ENCODE measurements at places on chromosomes 6 and 20.

DNA sequence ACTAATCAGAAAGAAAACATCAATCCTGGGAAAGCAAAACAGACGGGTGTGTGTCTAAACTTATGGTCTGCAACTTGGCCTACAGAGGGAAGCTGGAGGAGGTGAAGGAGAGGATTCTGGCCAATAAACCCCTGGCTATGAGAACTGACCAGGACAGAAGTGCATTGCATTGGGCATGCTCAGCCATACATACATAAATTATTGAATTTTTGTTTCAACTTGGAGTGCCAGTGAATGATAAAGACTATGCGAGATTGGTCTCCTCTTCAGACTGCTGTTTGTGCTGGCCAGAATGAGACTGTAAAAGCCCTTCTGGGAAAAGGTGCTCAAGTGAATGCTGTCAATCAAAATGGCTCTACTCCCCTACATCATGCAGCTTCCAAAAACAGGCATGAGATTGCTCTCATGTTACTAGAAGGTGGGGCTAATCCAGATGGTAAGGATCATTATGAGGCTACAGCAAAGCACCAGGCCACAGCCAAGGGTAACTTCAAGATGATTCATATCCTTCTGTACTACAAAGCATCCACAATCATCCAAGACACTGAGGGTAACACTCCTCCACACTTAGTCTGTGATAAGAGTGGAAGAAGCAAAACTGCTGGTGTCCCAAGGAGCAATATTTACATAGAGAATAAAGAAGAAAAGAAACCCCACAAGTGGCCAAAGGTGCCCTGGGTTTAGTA is 17.4 kb downstream of the ADNP start:
- peak; percentile 65 for DNase-seq

DNA sequence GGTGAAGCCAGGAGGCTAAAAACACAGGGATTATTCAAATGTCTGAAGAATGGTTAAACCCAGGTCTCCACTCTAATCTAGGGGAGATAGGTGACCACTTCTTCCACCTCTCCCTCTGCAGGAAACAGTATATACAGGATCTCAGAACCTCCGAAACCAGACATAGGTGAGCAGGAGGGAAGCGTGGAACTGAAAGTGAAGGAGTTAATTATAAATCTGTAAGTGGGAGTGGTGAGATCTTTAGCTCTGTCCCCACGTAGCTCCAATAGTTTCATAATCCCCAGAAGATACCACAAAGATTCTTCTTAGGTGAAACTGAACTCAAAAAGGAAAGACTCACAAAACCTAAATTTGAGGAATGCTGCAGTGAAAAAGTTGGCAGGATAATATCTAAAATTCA is 76.8 kb downstream of the THEMIS start:
- DNase-seq: no peak

DNA sequence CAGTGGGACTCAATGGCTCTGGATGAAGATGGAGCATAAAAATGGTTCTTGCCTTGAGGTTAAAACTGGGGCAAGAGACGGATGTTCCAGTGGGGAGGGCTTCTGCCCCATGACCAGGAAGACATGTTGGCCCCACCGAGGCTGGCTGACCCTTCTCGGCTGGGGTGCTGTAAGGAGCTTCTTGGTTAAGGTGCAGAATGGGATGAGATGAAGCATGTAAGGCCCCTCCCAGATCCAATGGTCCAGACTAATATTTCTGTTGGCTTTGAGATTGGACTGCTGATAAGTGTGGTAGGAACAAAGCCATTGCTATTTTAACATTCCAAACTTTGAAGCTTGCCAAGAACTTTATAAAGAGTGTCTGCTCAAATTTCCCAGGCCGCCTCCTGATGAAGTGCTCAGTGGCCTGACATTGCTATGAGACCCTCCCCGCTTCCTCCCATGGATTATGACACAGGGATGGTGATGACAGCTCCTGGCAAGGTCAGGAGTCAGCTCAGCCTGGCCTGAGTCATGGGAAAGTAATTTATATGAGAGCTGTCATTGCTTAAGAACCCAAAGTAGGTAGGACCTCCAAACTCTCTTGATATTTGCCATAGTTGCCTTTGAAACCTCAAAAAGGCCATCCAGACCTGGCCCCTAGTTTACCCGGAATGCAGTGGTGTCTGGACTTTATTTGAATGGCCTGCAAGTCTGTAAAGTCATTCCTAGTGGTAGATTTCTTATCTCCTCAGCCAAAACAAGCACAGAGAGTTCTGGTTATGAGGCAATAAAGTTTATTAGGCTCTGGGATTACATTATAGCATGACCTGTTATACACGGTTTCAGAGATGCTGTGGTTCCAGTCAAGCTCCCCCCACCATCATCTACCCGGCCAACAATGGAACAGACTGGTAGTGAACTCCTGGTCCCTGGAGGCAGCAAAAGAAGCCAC is 55.2 kb downstream of the TGM2 start:
- peak; percentile 99 for DNase-seq

DNA sequence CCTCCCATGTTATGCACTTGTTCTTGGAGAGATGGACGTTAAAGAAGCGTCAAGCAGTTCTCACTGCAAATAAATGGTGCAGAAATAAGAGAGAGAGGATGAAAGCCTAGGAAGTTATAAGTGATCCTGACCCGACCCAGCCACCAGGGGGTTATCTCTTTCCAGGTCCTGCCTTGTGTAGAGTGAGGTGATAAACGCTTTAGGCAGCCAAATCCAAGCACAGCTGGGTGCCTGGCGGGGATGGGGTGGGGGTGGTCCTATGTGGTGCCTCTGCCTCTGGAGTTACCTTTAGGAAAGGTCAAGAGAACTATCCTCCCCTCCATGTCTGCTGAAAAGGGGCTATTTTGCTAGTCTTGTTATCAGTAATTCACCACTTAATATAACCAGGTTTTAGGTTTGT is 9.2 kb upstream of the TFAP2A start:
- DNase-seq: no peak

DNA sequence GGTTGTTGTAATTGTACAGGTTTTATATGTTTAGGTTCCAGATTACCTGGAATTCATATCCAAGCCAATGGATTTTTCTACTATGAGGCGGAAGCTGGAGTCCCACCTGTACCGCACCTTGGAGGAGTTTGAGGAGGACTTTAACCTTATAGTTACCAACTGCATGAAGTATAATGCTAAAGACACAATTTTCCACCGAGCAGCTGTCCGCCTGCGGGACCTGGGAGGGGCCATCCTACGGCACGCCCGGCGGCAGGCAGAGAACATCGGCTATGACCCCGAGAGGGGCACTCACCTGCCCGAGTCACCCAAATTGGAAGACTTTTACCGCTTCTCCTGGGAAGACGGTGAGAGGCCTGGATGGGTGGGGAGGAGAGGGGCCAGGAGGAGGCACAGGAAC is 13.6 kb downstream of the BRPF3 start:
- no peak for DNase-seq

- DNase-seq: peak; percentile 92
Measured at GRCh38 chr20:57794600-57795341, 85.0 kb upstream of the PMEPA1 start.

GRCh38 chr6:36691612-36692011 is 6.0 kb upstream of the RAB44 start:
- no peak for DNase-seq

- no peak for DNase-seq
Measured at GRCh38 chr6:5096482-5096881, 11.3 kb downstream of the PPP1R3G start.

Data from A172 (cell line).